ENCODE measurements at places on chromosomes 16 and 17. TPM values are rescaled to one million over a fixed set of nuclear protein-coding genes. Genes with fewer than 3 reads are reported as not detected.

VPS9D1 gene
- total RNA-seq, result 9.3 TPM

KRT222 gene
- not detected for total RNA-seq

CCL8 gene
- not detected for total RNA-seq

MTSS2 gene
- 21.6 TPM for total RNA-seq

KIFC3 gene
- 94.7 TPM for total RNA-seq

TBC1D28 gene
- total RNA-seq, result not detected

RAB11FIP4 gene
- total RNA-seq, result 26.5 TPM

NHLRC4 gene
- 0.46 TPM for total RNA-seq

BICDL2 gene
- 6.9 TPM for total RNA-seq

ABR gene
- total RNA-seq, result 135 TPM

BCL6B gene
- 0.08 TPM for total RNA-seq

TUBG1 gene
- 56.1 TPM for total RNA-seq

TGFB1I1 gene
- 116 TPM for total RNA-seq

CCP110 gene
- total RNA-seq, result 7.4 TPM

KRTAP2-1 gene
- total RNA-seq, result not detected

ZNF75A gene
- total RNA-seq, result 17.8 TPM

MMP25 gene
- not detected for total RNA-seq

PROCA1 gene
- total RNA-seq, result 0.58 TPM

PPY gene
- not detected for total RNA-seq

GPRC5C gene
- total RNA-seq, result 74.7 TPM

CORO1A gene
- total RNA-seq, result 10.8 TPM

PRKCB gene
- total RNA-seq, result 6.0 TPM

KRT33B gene
- 0.17 TPM for total RNA-seq

METRN gene
- total RNA-seq, result 161 TPM

KLHL10 gene
- total RNA-seq, result not detected

STH gene
- not detected for total RNA-seq

RTN4RL1 gene
- total RNA-seq, result not detected

CSH2 gene
- total RNA-seq, result not detected

ZFP3 gene
- 4.4 TPM for total RNA-seq

KRTAP3-1 gene
- not detected for total RNA-seq

CRYBA1 gene
- not detected for total RNA-seq

RNF222 gene
- total RNA-seq, result 0.14 TPM

GSDMA gene
- total RNA-seq, result not detected

KRT28 gene
- not detected for total RNA-seq

DHODH gene
- 19.9 TPM for total RNA-seq

SLC9A5 gene
- total RNA-seq, result 0.07 TPM

MRPL12 gene
- total RNA-seq, result 66.1 TPM

BCAR1 gene
- total RNA-seq, result 93.8 TPM

All from kidney epithelial cell (primary cell).